ENCODE measurements at places on chromosomes 4 and X.

- no peak for DNase-seq
Observed at GRCh38 chrX:119228512-119229252, 7.4 kb upstream of the PGRMC1 start.

- no peak for DNase-seq
Observed at GRCh38 chrX:18461431-18461830, 36.0 kb downstream of the CDKL5 start.

DNA sequence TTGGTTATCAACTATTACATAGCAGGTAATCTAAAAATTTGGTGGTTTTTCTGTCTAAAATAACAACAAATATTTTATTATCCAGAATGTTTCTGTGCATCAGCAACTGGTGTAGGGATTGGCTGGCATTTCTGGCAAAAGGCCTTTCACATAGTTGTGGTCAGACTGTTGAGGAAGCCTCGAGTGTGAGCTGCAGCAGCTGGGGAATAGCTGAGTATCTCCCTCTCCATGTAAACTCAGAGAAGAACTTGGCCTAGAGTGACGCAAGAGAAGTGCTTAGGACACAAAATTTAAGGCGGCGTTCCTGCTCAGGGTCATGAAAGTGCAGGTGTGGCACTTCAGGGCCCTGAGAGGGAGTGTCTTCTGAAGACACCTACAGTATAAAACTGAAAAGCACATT lies 558.9 kb downstream of the SPOCK3 start:
- no peak for DNase-seq

DNA sequence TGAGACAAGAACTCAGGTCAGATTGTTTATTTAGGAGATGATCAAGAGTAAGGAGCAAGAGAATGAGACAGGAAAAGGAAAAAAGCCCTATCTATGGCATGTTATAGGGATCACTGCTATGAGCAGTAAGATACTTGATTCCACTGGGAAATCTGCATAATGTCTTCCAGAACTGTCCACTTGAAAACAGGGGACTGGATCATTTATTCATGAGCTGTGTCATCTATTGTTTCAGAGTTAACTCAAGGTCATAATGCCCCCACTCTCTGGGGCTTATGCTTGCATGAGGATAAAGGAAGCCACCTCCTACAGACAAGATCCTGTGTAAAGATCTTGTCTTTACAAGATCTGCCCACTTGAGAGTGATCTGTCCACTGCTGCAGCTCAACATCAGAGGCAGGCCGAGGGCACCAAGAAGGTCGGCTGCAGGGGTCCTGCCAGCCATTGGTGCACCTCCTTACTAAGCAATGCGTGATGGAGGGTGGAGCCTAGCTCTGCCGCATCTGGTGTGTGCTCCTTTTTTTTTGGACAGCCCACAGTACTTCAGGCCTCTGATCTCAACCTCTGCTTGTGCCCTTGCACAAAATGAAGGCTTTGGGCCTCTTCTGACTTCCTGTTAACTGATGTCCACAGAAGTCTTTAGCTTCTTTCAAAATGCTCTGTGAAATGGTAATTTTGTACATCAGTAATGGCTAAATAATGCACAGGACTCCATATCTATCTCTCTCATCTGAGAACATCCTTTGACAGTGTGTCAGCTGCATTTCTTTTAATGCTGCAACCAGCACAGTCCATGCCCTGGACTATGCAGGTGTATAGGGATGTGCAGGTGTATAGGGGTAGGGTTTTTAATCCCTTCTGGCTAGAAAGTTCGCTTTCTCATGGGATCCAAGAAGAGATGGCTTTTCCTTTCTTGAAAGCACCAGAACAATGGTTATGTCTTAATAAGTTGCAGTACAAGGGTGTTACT lies 95.9 kb upstream of the TRPC3 start:
- no peak for DNase-seq

DNA sequence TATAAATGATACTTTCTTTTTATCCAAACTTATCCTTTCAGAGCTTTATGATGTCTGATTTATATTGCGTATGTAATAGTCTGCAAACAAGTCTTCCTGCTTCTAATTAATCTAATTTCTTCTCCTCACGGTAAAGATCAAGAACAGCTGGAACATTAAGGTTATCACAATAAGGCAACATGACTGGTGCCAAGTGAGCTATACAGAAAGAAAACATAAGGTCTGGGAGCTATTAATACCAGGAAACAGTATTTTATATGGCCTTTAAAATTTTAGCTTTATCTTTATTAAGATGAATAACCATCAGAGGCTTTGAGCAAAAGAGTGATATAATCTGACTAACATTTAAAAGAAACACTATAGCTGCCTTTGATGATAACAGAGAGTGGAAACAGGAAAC lies 28.7 kb upstream of the CABS1 start:
- DNase-seq: no peak

DNA sequence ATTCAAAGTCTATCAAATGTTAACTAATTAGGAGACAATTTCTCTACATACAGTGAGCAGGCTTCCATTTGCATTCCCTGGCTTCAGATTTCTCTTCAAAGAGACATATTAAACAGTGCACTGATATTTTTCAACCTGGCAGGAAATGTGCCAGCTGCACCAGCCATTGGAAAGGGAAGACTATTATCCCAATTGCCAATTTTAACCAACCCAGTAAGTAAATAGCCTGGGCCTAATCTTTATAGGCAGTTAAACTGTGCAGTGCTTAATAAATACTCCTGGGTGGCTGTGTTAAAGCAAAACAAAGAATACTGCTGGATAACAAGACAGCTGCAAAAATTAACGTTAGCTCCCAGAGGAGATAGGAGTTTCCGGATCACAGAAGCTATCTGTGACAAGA lies 111.9 kb upstream of the GALNT7 start:
- no peak for DNase-seq

GRCh38 chr4:181261279-181261678 lies 981.9 kb upstream of the TENM3 start:
- DNase-seq: no peak

DNA sequence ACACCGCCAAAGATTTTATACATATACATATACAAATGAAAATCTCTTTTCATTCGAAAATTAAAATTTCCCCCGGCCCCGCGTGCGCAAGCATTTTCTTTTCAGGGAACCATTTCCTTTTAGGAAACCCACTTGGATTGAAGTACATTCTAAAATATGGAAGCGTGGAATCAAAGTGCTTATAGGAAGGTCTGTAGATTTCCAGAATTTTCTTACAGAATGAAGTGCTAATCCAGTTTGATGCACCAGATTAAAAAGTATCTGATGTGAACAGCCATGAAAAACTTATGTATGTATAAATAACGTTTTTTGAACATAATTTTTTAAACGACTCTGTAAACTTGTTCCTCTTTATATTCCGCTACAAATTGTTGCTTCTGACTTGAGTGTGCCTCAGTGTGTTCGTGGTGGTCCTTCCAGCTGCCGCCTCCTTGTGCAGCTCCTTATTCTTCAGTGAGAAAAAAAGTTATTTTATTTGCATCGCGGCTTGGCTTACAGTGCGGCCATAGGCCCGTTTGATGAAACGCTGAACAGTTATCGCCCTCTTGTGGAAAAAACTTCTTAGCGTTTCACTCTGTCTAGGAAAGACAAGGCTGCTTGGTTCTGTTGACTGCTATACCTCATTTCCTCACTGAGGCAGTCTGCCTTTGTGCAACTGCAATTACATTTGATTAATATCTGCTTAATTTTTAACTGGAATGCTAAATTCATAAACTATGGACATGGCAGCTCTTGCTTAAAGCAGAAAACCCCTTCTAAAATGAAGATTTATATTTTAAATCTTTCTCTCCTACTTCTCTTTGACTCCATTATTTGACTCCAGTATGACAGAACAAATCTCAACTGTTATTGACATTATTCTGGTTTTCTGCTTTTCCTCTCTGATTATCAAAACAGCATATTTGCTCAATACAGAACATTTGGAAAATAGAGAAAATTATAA lies 4.7 kb upstream of the NKX6-1 start:
- DNase-seq: no peak

GRCh38 chr4:61750810-61751209 lies 550.7 kb downstream of the ADGRL3 start:
- DNase-seq: no peak

- no peak for DNase-seq
Observed at GRCh38 chrX:150502979-150503897, 65.2 kb upstream of the MTM1 start.

DNA sequence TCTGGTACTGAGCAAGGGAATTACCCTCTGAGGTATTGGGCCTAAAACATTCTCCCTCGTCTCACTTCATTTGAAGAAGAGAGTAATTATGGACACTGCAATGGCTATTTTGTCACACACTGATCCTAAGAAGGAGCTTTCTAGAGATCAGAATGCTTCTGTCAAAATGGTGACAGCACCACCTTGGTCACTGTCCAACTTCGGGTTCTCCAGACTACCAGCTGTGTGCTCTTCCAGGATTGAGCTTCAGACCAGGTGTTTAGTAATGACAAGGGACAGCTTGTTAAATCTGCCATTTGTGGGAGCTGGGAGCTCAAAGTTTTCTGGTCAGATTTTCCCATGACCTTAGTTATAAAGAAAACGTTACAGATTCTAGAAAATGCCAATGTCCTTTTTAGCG lies 105.4 kb downstream of the POLA1 start:
- no peak for DNase-seq

- DNase-seq: no peak
Observed at GRCh38 chrX:68735266-68735665, 87.8 kb downstream of the STARD8 start.

DNA sequence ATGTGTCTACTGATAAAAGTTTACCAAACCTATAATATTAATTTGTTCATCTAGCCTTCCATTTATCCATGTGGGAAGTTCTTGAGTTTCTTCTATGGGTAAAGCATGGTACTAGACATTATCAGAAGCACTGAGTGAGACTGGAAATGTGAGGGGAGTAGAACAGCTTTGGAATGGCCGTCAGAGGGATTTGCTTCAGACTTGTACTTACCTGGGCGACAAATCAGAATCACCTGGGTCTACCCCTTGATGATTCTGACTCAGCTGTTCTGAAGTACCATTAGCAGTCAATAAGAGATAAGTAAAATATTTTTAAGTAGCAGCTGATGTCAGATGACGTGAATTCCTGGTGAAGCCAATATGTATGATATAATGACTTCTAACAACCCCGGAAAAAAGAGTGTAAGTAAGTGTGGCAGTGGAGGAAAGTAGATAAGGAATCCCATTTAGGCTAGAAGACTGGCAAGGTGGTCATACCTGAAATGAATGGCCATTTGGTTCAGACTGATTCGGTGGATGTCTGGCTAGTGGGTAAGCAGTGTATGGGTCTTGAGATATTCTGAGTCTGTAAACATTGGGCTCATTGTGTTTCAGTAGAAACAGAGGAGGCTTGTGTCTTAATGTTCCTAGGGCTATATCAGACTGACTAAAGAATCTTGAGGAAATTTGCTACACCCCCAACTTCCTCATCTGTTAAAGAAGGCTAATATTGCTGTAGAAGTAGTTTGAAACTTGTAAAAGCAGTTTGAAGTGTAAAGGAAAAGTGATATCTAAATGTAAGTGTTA lies 409.2 kb downstream of the NKX6-1 start:
- DNase-seq: no peak

- DNase-seq: no peak
Observed at GRCh38 chr4:126526335-126526734, 1106.4 kb upstream of the INTU start.

- no peak for DNase-seq
Observed at GRCh38 chrX:13646154-13646549, 6.8 kb upstream of the TCEANC start.

- DNase-seq: no peak
Observed at GRCh38 chr4:141352909-141353525, 132.3 kb downstream of the ZNF330 start.

GRCh38 chr4:48194971-48195370 lies 60.9 kb upstream of the TXK start:
- no peak for DNase-seq

Measured in stimulated activated CD8-positive, alpha-beta memory T cell treated with anti-CD3 and anti-CD28 coated beads, Interleukin-15, amount 100 ng/mL, for 48 hours (primary cell).